ENCODE measurements at places on chromosomes 1 and 21.

- no peak for DNase-seq
These were observed 217.1 kb upstream of the CHRM3 start for GRCh38 chr1:239169276-239169675.

- DNase-seq, result no peak
These were observed 27.5 kb upstream of the FCER1A start for GRCh38 chr1:159274631-159275030.

GRCh38 chr1:173430677-173431303 lies 46.3 kb upstream of the PRDX6 start:
- DNase-seq, result no peak

- DNase-seq, result no peak
These were observed 43.4 kb upstream of the GPR88 start for GRCh38 chr1:100494393-100495084.

DNA sequence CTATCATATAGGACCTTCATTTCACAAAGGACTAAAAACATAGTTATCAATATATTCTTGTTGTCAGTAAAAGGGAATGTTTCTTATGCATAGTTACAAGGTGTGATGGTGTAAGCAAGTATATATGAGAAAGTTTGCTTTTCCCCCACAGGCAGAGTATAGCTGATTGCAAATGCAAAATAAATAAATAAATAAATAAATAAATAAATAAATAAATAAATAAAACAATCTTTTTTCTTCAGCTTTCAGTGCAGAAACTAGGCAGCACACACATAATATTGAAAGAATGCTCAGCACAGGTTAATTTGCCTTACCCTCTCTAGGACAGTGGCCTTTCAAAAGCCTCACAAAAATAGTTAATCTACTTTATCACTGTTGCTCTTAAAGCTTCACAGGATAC lies 138.8 kb downstream of the BRINP3 start:
- no peak for DNase-seq

DNA sequence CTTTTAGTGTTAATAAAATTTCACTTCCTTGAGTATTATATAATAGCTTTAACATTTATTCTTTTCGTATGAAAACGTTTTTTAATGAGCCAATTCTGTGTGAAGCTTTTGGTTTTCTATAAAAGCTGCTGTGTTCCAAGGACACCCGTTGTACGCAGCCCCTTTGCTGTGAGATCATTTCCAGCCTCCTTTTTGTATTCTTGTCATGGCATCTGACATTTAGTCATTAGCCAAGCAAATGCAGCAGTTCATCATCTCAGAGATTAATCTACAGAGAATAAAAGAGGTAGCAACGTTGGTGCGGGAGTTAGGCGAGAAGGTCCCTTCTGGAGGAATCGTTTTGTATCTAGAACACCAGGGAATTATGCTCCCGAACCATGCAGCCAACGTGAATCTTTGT lies 1.3 kb upstream of the UMODL1 start:
- no peak for DNase-seq

- no peak for DNase-seq
These were observed 107.0 kb downstream of the SLC5A9 start for GRCh38 chr1:48329486-48329885.

GRCh38 chr1:112693821-112694220 lies 13.1 kb downstream of the RHOC start:
- DNase-seq, result no peak

- DNase-seq, result no peak
These were observed 41.6 kb downstream of the CATSPERE start for GRCh38 chr1:244502630-244503029.

DNA sequence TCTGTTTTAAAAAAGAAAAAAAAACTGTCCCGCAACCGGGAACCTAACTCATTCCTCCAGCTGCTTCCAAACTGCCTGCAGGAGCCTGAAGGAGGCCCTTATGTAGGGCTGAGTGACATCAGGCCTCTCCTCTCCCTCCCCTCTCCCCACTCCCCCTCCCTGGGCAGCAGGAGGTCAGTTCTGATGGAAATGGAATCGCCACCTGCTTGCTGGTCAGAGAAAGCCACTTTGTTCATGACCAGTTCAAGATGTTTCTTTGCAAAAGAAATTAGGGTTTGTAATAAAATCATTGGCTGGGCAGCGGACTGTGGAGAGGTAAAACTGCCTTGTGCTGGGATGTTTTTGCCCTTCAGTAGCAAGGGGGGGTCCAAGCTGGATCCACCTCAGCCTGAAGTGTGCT lies at the start of gene MAP1LC3C:
MAP1LC3C (minus strand) TSS at position 73 of the 400 bp plus-strand sequence. CDS start 90 bp downstream, outside the sequence.
- DNase-seq, result no peak

DNA sequence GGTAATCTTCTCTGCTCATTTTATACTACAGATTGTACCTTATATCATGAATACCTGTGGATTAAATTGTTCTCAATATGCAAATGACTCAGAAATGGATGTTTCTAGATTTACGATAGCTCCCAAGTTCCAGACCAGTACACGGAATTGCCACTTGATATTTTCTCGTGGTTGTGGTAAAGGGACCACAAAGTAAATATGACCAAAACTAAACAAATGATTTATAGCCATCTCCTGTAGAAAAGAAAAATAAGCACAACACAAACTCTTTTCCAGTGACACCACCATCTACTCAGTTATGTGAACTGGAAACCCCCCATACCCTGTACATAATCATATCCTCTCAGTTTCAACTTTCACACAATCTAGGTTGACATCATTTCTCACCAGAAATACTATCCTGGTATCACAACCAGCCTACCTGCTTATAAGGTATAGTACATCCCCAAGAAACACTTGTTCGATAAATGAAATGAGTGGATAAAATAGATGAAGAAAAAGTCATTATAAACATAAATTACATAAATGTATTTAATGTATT lies 172.3 kb downstream of the ADGRL4 start:
- DNase-seq, result no peak

GRCh38 chr1:216732121-216732520 lies 8.9 kb upstream of the ESRRG start:
- DNase-seq, result no peak

- no peak for DNase-seq
These were observed 53.7 kb downstream of the HSF2BP start for GRCh38 chr21:43605320-43606215.

GRCh38 chr1:243312952-243313634 lies 57.3 kb downstream of the SDCCAG8 start:
- DNase-seq, result no peak

DNA sequence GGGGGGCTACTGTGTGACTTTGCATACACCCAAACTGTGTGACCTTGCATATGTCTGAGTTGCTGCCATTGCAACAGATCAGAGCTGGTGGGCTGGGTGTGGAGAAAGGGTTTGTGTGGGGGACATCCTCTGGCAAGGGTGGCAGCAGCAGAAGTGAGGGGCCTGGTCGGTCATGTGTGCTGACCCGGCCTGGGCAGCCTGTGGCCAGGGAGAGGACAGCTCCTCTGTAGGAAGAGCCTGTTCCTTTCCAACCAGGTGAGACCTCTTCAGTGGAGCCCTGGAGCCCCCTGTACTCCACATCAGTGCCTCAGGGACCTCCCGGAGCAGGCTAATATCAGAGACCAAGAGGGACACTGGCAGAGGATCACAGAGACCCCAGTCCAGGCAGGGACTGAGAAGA lies 8.3 kb downstream of the PCSK9 start:
- DNase-seq, result no peak

- no peak for DNase-seq
These were observed 39.5 kb downstream of the IER5 start for GRCh38 chr1:181127898-181128453.

DNA sequence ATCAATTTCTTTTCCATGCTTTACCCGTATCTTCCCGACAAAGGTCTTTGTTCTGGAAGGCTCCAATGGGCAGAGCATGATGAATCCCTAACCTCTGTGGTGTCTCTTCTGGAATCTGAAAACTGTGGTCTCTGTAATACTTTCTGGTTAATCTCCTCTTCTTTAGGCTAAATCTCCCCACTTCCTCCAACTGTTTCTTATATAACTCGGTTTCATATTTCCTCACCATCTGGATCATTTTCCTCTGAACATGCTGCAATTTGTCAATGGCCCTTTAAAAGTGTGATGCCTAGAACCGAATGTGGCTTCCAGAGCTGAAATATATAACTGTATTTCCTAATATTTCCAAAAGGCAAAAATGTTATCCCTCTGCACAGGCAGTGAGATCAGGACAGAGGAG lies 66.1 kb downstream of the ALG14 start:
- no peak for DNase-seq

- DNase-seq, result no peak
These were observed 53.8 kb upstream of the PSEN2 start for GRCh38 chr1:226816576-226816975.

DNA sequence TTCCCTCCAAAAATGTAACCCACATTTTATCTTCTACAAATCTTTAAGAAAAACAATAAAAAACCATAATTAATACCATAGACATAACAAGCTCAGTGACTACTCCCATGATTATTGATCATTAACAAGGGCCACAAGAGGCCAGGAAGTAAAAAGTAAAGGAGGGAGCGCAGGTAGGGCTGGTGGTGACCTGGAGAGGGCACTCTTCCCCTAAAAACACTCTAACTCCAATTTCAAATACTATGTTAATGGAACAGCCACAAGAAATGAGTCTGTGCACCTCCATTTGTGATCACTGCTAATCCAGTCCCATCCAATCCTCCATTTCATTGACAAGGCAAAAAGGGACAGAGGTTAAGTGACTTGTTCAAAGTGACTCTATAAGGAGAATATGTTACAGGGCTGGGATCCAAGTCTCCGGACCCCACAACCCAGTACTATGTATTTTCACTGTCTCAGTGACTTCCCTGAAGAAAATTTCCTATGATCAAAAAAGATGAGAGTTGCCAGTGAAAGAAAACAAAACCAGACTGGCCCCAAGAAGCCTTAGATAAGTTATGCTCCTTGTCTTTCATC lies 41.2 kb upstream of the CFAP298 start:
- DNase-seq, result peak; percentile 32

- DNase-seq, result no peak
These were observed 14.0 kb downstream of the AHDC1 start for GRCh38 chr1:27589841-27590426.

GRCh38 chr1:168054117-168054516 lies 82.6 kb downstream of the GPR161 start:
- no peak for DNase-seq

DNA sequence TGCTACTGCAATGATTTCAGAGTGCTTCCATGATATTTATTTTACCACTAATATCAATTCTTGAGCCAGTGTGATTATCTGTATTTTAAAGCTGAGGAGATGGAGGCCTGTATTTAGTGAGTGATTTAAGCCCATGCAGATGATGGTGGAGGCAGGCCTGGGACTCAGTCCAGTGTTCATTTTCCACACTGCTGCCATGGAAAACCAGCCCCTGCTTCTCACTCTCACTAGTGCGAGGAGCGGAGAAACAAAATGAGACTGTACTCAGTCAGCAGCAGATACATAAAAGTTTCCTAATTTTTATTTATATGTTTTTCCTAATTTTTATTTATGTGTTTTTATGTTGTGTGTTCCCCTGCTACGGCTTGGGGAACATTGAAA lies 32.8 kb downstream of the LRRC8B start:
- no peak for DNase-seq

DNA sequence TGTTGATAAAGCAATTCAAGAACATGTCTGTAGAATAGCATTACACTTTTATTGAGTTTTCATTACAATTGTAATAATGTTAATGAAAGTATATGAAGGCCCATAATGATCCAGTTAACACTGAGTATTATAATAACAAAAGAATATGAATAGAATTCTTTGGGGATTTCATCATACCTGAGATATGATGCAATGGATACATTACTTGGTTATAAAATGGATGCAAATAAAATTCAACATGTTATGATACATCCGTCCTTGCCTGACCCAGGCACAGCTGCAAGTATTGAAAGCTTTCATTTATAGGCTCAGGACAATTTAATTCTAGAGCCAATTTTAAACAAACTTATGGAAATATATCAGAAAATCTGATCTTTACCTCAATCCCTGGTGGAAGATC lies 8.2 kb upstream of the KCNA3 start:
- no peak for DNase-seq
